ENCODE measurements at places on chromosomes 3 and 15. TPM values are rescaled to one million over a fixed set of nuclear protein-coding genes. Genes with fewer than 3 reads are reported as not detected.

The KY gene
- polyA plus RNA-seq: 2.0 TPM

The SLC2A2 gene
- polyA plus RNA-seq: 20.9 TPM

The HCLS1 gene
- polyA plus RNA-seq: 6.4 TPM

The ZNF774 gene
- 7.8 TPM for polyA plus RNA-seq

The AQP9 gene
- 0.45 TPM for polyA plus RNA-seq

The CPNE9 gene
- polyA plus RNA-seq: 0.10 TPM

The COX5A gene
- 181 TPM for polyA plus RNA-seq

The PIERCE2 gene
- 6.0 TPM for polyA plus RNA-seq

The CD47 gene
- 64.9 TPM for polyA plus RNA-seq

The GNB4 gene
- 22.1 TPM for polyA plus RNA-seq

The CLEC3B gene
- 26.5 TPM for polyA plus RNA-seq

The HOMER2 gene
- polyA plus RNA-seq: 31.9 TPM

The SLCO3A1 gene
- 12.2 TPM for polyA plus RNA-seq

The CSPG4 gene
- polyA plus RNA-seq: 11.0 TPM

The PRTG gene
- polyA plus RNA-seq: 12.5 TPM

The P2RY13 gene
- 1.3 TPM for polyA plus RNA-seq

The FOXB1 gene
- 0.08 TPM for polyA plus RNA-seq

The SCN11A gene
- 0.68 TPM for polyA plus RNA-seq

The P4HTM gene
- 53.3 TPM for polyA plus RNA-seq

The ARGFX gene
- polyA plus RNA-seq: not detected

The PAK6 gene
- polyA plus RNA-seq: 6.8 TPM

The SYNPR gene
- polyA plus RNA-seq: 0.09 TPM

The EFCAB12 gene
- polyA plus RNA-seq: 5.7 TPM

Data from renal pelvis (tissue), 12 donors.